Astrocyte of the cerebellum (primary cell): ENCODE measurements at places on chromosomes 5 and 9.

DNA sequence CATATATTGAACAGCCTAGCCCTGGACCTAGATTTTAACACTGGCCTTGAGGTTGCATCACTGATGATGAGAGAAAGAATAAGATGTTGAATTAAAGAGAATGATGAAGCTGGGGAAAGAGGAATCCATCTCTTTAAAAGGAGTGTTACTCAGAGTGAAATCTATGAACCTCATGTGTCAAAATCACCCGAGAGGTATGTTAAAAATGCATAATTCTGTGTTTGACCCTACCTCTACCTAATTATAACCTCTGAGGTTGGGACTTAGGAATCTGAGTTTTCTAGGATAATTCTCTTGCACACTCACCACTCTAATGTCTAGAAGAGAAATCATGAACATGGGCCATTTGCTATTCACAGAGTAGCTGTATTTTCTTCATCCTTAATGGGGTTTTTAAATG is 479.4 kb downstream of the ENC1 start:
- DNase-seq = no peak

DNA sequence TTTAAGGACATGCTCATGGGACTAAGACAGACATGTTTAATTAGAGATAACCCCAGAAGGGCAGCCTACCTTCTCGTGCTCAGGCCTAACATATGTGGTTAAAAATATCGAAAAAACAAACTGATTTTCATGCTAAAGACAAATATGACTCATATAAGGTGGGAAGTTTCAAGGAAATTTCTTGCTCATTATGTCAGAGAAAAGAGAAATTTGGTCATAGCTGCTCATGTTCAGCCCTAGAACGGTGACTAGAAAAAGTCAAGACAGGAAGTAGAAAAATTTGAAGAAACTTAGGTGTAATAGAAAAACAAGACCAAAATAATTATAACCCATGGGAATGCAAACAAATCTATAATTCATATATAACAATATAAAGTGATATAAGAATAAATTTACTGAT is 120.6 kb downstream of the PRDM9 start:
- no peak for DNase-seq

- no peak for DNase-seq
Measured at GRCh38 chr5:163735069-163735468, 229.7 kb downstream of the MAT2B start.

- no peak for DNase-seq
Measured at GRCh38 chr5:55483885-55484284, 50.9 kb downstream of the PLPP1 start.

GRCh38 chr9:660227-660626 is 181.3 kb upstream of the DMRT1 start:
- no peak for DNase-seq

GRCh38 chr9:92737611-92738299 is 26.9 kb downstream of the BICD2 start:
- no peak for DNase-seq

DNA sequence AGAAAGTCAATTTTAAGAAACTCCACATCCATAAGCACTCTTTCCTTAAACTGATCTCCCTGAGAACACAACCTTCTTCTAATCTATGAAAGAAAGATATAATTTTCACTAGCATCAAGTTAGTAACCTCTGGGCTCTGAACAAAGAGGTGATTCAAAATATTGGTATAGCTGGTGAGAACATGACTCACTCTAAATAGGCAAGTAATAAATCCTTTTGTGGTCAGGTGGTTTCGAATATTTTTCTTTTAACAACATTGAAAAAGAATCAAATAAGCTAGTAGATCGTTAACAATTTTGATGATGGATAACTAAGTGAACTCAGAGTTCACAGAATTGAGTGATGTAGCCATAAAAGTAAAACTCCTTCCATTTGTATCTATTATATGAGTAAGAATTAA is 150.6 kb upstream of the IQGAP2 start:
- no peak for DNase-seq
